ENCODE measurements at places on chromosomes 6 and 20.

DNA sequence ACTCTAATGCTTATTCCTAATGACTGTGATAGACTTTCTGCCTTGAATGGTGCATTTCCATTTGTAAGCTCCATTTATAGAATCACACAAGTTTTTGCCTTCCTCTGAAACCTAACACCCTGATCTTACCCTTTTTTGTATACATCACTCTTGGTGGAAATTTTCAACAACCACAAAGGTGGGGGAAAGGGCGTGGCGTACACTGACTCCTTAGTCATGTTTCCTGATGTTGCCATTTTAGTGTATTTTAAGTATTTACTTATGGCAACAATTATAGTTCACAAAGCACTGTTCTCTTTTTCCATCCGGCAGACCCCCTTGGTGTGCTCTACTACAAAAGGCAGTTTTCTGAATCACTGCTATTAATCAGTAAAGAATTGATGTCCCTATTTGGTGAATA is 92.0 kb downstream of the ATXN1 start:
- peak; percentile 77 for DNase-seq

DNA sequence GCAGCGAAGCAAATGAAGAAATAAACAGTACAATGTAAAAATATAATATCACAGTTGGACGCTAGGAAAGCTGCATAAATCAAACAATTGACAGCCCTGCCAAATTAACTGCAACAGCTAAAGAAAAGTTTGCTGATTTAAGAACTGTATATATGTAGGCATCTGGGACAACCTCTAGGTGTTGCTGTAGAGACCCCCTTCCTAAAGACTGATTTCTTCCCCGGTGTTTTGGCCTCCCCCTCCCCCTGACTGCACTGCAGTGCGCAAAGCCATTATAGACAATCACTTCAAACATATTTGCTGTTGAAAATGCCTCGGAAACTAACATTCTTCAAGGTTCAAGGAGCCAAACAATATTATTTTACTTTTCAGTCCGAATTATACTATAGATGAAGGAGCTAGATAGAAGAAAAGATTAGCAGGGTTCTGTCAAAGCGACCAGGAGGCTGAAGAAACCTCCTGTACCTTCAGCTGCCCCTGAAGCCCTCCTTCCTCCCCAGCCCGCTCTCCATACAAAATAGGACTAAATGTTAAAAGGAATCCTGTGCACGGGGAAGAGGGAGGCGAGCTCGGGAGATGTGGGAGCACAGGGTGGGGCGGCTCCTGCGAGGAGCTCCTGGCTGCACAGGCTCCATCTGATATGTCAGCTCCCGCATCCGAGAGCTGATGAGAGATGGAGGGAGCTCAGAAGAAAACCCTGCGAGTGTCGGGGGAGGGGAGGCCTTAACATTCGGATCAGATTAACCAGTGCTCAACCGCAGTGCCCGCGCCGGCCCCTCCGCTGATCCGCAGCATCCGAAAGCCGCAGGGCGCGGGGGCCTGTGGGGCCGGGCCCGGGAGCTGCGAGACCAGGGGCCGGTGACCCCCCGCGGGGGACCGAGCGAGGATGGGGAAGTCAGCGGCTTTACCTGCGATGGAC is 822 bp downstream of the ELOVL4 start:
- DNase-seq: peak; percentile 20

- no peak for DNase-seq
Measured at GRCh38 chr6:11756726-11757125, 21.9 kb downstream of the ADTRP start.

DNA sequence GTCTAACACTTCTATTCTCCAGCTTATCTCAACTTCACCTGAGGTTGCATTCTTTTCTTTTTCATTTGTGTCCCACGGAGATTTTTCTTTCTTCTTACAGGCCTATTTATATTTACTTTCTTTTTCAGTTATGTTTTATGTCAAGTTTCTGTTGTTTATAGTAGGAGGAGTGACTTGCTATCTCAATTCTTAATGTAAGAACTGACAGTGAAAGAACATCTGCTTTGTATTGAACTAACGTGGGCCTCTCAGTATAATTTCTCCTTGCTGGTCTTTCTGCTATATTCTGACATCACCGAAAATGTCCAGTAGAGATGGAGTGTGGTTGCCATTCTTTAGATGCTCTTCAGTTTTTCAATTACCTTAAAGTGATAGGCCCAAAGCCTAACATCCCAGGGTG is 521.7 kb downstream of the EPM2A start:
- no peak for DNase-seq

DNA sequence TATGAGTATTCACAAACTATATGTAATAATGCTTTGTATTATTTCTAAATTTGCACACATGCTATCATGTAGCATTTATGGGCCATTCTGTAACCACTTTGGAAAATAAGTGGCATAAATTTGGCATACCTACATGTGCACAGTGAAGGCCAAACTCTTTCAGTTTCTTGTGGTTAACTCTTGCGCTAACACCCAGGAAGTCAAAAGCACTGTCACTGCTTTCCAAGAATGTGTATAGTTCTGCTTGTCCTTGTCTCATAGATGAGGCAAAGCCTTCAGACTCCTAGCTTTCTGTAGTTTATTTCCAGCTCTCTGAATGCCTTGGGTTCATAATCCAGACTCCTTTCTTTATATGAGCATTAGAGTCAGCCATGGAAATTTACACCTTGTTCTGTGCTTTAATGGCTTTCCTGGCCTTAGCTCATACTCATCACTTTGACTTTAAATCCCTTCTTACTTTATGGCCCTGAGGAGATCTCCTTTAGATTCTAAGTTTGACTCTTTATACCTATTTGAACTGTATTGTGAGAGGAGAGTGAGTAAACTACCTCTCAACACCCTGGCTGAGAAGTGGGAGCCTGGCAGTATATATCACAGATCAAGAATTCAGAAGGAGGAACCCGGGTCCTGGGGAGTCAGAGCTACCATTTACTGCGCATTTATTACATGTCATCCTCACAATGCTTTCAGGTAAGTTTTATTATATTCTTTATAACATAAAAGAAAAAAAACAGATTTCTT is 949 bp upstream of the SLC17A3 start:
- no peak for DNase-seq

GRCh38 chr20:62832212-62832922 is 15.5 kb downstream of the COL9A3 start:
- DNase-seq: no peak

DNA sequence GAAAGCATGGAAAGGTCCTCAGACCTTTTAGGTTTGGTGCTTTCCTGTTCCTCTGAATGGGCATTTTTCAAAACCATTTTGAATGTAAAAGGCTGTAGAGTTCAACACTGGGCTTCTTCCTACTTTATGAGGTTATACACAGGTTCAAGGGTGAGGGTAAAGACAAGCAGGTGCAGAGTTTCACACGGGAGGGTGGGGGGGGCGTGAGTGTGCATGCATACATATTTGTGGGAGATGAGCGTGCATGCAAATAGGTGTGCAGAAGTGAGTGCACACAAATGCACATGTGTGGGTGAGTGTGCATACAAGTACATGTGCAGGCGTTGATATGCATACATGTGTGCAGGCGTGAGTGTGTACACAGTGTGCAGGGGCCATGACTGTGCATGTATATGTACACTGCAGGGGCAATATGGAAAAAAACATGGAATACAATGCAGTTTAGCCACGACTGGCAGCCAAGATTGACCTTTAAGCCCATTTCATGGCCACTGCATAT is 183.1 kb downstream of the GMPR start:
- no peak for DNase-seq

- no peak for DNase-seq
Measured at GRCh38 chr20:21006611-21007010, 99.5 kb downstream of the LINC00237 start.

GRCh38 chr6:135675026-135675425 is 176.5 kb upstream of the PDE7B start:
- DNase-seq: peak; percentile 18

DNA sequence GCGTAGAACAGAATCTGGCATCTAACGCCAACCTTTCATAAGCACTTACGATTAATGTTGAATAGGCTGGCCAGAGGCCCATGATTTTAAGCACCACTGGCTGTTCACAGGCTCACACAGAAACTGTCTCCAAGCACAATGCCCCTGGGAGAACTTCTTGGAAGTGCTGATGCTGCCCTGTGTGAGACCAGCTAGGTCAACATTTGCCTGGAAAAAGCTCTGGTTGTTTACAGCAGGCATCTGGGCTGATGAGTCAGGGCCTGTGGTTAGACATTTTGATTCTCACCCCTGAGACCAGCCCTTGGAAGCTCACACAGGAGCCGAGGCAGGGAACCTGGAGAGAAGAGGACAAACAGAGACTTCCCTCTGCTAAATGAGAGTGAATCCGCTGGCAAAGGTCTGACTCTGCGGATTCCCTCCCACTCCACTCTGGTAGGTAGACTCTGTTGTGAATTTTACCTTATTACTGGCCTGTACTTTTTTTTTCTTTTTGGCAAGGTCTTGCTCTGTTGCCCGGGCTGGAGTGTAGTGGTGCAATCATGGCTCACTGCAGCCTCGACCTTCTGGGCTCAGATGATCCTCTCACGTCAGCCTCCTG is 6.8 kb upstream of the SULF2 start:
- DNase-seq: peak; percentile 100

DNA sequence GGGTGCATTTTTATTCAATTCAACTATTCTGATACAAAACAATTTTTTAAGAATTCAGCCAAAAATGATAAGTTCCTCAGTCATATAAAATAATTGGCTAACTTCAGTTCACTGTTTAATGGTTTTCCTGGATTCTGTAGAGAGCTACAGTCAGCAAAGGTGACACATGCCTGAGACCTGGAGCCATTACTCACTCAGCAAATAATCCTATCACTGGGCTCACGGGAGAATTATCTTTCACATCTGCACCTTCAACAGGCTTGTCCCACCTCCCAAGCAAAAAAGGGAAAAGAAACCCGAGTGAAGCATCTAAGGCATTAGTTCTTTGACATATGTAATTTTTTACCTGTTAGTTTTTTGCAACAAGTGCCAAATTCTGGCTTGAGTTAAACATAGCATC is 34.9 kb upstream of the FOXA2 start:
- DNase-seq: no peak

GRCh38 chr20:17505636-17506517 is 25.3 kb downstream of the BFSP1 start:
- DNase-seq: peak; percentile 50

GRCh38 chr6:3226481-3227362 is 731 bp downstream of the TUBB2B start:
- peak; percentile 58 for DNase-seq

- DNase-seq: no peak
Measured at GRCh38 chr6:11926594-11927407, 85.3 kb upstream of the HIVEP1 start.

GRCh38 chr20:14711652-14712051 is 374.2 kb upstream of the FLRT3 start:
- DNase-seq: no peak

- DNase-seq: no peak
Measured at GRCh38 chr20:1927217-1927616, 32.0 kb downstream of the SIRPA start.

- peak; percentile 65 for DNase-seq
Measured at GRCh38 chr6:142551274-142551811, 249.5 kb downstream of the ADGRG6 start.

DNA sequence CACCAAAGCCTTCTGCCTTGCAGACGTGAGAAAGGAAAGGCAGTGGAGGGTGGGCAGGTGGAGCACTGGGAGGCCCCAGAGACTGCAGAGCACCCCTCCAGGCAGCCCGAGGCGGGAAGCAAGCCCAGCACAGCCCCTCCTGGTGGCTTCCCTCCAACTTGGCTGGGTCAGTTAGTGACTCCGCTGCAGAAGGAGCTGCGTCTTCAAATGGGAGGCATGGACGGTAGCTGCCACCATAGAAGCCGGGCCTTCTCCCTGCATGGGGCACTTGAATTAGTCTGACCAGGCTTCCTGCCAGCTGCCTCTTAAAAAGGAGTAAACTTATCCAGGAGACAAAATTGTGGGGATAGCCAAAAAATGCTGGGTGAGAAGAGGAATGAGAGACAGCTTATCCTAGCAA is 88.0 kb upstream of the RPS6KA2 start:
- DNase-seq: no peak

- DNase-seq: no peak
Measured at GRCh38 chr6:111150577-111150976, 63.3 kb downstream of the SLC16A10 start.

DNA sequence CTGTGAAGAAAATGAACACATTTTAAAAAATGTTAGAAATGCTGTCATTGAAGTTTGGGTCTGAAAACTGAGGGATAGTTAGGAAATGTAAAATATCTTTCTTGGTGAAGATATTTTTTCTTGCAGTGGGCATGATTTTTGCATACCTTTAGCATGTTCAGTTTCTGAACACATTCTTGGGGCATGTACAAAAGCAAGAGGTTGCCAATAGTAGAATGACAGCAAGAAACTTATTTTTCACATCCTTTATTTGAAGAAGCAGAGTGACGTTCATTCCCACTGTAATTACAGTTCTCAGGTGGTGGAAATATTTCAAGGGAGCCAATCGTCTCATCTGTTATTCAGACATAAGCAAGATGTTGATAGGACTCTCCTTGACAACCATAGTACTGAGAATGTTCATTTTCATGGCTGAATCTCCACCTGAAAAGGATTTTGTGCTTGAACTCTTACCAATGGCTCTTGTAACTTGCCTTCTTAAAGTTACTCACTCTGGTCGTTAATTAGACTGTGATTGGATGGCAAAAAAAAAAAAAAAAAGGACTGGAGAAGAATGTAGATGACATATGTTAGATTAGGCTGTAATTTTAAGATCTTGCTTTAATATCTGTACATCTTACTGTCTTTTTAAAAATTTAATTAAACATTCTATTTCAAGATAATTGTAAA is 74.4 kb downstream of the DOK5 start:
- no peak for DNase-seq

DNA sequence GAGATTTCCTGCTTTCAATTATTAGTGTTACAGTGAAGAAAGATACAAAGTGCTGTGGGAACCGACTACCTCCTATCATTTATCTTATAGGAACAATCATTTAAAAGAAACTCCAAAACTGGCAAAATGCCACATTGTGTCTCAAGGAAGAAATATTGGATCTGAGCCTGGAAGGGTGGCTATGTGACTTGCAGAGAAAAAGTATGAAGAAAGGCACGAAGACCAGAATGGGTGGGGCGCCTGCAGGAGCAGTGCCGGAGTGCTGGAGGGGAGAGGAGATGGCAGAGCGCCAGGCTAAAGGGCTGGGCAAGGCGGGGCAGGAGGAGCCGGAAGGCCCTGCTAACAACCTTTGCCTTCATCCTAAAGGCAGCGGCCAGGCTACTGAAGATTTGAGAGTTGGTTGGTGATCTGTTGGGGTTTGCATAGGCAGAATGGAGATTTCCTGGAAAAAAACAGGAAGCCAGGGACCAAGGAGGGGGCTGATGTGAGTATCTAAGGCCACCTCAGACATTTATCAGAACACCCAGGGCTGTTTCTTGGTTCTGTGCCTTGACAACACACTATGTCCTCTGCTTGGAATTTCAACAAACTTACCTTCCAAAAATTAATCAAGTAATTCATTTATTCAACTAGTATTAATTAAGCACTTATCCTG is 125.6 kb downstream of the MAFB start:
- DNase-seq: peak; percentile 95

DNA sequence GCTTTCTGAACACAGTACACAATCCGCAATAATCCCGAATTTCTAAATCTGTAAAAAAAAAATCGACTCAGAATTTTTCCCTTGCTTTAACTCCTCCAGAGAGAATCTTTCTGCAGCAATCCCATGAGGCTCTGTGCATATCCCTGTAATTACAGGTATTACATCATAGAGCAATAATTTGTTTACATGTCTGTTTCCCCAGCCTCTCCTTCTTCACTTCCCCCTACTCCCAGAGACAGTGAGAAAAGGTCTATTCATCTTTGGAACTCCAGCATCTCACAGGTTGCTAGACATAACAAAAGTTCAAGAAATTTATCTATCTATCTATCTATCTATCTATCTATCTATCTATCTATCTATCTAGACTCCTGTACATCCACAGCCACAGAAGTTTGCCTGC is 26.0 kb downstream of the KLHL31 start:
- DNase-seq: no peak

GRCh38 chr6:10030942-10031537 is 383.8 kb downstream of the TFAP2A start:
- DNase-seq: peak; percentile 16

Measured in RPMI7951 (cell line).